ENCODE measurements at places on chromosomes 16 and 17.
A peak's percentile ranks its signal among the peaks of the same experiment; 100 is the strongest.

DNA sequence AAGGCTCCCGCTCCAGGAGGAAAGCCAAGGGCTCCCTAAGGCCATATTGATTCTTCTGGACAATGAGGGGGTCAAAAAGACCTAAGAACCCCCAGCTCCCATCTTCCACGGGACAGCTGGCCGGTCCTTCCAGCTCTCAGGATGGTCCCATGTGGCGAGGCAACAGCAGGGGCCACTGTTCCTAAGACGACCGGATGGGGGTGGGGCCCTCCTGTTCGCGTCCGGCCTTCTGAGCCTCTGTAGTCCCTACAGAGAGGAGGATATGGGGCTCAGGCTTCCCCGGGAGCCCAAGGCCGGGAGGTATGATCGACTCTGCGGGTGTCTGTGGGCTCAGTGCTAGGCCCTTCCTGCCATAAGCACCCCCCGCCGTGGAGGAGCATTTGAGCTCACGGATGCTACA lies 6.0 kb upstream of the DCXR start:
- no peak for DNase-seq

DNA sequence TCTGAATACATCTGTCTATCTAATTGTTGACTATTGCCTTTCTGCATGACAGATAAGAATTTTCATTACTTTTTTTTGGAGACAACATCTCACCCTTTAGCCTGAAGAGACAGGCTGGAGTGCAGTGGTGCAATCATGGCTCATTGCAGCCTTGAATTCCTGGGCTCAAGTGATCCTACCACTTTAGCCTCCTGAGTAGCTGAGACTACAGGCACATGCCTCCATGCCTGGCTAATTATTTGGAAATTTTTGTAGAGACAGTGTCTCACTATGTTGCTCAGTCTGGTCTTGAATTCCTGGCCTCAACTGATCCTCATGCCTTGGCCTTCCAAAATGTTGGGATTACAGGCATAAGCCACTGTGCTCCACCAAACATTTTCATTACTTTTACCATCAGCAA lies 99.8 kb upstream of the ELAC2 start:
- no peak for DNase-seq

DNA sequence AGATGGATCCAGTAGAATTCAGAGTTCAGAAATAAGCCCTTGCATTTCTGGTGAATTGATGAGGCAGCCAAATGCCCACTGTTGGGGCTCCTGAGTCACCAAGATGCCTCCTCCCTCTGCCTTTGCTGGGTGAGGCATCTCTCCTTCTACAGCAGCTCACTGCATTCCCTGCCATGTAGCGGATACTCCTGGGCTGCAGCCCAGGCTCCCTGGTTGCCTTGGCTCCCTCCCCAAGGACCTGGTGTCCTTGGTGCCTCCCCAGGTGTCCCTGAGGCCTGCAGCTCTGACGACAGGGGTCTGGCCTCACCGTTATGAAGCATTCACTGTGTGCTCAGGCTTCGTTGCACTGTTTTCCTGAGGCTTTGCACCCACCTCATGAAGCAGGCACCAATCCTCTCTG lies 7.7 kb downstream of the RAP1GAP2 start:
- DNase-seq = no peak

DNA sequence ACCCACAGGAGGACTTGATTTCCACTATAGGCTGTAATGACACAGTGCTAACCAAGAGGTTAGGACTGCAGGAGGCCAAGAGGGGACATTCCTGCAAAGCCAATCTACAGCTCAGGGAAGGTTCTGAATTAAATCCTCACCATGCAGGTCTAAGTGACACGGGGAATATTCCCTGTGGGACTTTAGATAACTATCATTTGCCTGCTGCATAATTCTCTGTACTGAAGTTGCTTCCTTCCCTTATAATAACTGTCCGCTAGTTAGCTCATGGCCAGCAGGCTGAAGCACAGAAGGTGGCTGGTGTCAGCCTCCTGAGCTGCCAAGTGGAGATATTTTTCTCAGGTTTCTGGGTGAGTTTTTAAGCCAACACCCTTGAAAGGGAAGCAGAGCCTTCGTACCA lies 74.6 kb upstream of the SOX9 start:
- DNase-seq = no peak

DNA sequence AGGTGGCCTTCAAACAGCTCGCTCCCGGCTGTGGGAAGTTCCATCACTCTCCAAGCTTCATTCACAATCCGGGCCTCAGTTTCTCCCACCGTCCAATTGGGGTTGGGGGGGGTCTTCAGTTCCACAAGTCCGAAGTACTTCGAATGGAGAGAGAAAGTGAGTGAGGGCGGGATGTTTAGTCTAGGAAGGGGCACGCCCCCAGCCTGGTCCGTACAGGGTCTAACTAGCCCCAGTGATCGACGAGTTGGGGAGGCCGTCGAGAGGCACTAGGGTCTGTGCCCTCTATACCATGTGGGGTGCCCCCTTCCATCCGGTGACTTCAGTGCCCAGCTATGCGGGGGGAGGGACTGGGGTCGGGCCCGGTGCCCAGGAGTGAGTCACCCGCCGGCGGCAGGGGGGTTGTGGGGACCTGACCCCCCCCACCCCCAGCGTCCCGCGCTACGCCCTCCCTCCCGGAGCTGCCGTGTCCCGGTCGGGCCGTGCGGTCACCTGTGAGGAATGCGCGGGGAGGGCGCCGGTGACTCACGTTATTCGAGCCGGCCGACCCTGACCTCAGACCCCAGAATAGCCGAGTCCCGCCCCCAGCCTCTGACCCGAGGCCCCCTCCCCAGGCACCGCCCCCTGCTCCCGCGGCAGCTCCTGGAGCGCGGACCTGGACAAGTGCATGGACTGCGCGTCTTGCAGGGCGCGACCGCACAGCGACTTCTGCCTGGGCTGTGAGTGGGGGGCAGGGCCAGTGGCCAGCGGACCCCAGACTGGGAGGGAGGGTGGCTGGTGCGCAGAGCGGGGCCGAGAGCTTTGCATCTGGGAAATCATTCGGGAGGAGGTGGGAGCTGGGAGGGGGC lies 658 bp downstream of the TNFRSF12A start:
- peak; percentile 75 for DNase-seq

- DNase-seq = no peak
Measured at GRCh38 chr17:30134551-30134950, 17.9 kb downstream of the NSRP1 start.

GRCh38 chr17:79001190-79002020 lies 8.2 kb downstream of the CANT1 start:
- no peak for DNase-seq

GRCh38 chr17:16927641-16928321 lies 44.1 kb downstream of the TNFRSF13B start:
- DNase-seq = no peak

DNA sequence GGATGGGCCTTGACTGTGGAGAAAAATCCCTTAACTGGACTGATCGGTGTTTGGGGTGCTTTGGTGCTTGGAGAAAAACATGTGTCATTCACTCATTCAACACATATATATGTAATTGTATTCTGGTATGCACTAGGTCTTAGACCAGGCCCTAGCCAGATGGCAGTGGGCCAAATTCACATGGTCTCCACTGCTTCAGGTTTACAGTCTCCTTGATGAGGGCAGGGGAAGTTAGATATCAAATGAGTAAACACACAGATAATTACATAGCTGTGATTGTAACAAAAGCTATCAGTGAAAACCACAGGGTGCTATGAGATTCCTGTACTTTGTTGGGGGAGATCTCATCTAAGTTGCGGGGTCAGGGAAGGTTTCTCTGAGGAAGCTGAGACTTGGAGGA lies 78.8 kb downstream of the WWP2 start:
- no peak for DNase-seq

- no peak for DNase-seq
Measured at GRCh38 chr16:11163761-11164261, 92.2 kb downstream of the SOCS1 start.

- no peak for DNase-seq
Measured at GRCh38 chr17:58176200-58176599, 9.4 kb downstream of the OR4D2 start.

DNA sequence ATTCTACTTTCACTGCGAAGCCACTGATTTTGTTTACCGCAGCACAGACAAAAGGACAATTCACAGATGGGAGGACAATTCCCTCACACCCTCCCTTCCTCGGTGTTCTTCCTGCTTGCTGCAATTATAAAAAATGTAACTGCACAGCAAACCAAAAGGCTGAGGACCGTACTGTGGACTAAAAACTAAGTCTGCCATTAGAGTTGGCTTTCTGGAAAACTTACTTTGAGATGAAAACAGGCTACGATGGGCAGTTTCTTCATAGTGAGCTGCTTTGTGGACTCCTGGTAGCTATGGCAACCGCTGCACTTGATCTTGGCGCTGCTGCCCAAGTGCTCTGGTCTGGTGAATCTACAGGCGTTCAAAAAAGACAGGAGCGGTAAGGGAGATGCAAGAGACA lies 35.2 kb downstream of the USP22 start:
- DNase-seq = no peak

DNA sequence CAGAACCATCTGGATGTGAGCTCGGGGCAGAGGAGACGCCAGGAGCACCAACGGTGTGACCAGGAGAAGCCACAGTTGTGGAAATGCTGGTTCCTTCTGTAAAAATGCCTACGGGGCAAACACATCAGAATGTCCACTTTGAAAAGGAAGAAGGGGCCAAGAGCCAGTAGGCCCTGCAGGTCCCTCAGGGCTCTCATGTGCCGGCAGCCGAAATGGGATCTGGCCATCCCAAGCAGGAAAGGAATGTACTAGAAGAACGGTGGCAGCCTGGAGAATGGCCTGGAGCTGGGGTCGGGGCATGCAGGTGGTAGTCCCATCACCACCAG lies 162.1 kb upstream of the PLCG2 start:
- no peak for DNase-seq

GRCh38 chr17:80012765-80013741 lies 22.6 kb downstream of the TBC1D16 start:
- no peak for DNase-seq

DNA sequence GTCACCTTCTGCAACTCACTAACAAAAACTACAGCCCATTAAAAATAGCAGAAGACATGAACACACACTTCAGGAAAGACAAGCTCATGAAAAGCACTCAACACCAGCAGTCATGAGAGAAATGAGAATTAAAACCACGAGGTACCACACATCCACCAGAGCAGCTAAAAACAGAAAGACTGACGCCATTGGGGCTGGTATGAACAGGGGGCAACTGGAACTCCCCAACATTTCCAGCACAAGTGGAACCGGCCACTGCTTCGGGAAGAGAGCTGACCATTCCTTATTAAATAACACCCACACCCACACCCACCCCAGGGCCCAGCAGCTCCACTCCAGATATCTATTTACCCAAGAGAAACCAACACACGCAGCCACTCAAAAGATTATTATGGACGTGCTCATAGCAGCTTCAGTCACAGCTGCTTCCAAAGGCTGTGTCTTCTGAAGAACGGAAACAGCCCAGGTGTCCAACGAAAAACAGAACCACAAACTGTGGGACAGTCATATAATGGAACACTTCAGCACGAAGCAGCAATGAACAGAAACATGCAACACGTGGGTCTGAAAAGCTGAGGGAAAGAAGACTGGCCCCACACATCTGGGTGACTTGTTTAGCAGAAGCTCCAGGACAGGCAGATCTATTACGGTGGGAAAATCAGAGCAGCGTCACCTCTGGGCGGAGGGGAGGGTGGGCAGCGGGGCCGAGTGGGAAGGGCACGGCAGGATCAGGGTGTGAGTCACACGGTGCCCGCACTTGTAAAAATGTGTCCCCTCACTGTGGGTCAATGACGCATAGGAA lies 41.1 kb downstream of the KLHDC4 start:
- no peak for DNase-seq

- DNase-seq = no peak
Measured at GRCh38 chr16:87229230-87230188, 87.7 kb downstream of the C16orf95 start.

DNA sequence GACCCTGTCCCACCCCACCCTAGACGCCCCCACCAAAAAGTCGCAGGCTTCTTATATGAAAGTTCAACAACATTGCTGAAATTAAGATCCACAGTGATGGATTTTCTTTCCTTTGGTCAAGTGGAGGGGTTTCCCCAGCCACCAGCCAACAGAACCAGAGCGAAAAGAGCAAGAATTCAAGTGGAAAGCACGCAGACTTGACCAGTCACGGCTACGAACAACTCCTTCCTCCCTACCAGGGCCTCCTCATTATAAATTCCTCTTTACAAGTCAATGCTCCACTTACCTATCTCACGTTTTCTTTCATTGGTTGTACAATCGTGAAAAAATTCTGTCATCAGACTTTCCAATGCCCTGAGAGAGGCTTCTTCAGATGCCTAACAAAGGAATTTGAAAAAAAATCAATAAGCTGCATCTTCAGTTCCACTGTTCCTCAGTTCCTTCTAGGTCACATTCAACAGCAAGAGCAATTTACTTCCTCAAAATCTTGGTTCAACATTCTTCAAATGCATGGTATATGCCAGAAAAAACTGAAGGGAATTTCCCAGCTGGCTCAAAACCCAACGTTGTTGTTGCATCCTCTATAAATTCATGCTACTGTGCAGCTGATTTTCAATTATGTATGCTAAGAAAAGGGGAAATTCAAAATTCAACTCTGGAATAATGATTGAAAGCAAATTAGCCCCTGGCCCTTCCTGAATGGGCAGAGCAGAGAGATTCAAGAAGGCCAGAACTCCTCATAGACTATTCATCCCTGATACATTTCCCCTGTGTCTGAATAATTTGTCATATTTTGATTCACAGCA lies 30.9 kb downstream of the XPO6 start:
- no peak for DNase-seq

DNA sequence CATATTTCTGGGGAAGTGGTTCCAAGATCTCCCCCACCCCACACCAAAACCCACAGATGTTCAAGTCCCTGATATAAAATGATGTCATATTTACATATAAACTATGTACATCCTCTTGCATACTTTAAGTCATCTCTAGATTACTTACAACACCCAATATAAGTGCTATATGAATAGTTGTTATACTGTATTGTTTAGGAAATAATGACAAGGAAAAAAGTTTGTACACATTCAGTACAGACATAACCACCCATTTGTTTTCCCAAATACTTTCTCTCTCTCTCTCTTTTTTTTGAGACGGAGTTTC lies 11.5 kb downstream of the CFDP1 start:
- no peak for DNase-seq

GRCh38 chr16:66653581-66654350 lies 42.8 kb downstream of the CMTM4 start:
- DNase-seq = no peak

GRCh38 chr17:8138374-8138671 lies 13.9 kb downstream of the PER1 start:
- DNase-seq = no peak

DNA sequence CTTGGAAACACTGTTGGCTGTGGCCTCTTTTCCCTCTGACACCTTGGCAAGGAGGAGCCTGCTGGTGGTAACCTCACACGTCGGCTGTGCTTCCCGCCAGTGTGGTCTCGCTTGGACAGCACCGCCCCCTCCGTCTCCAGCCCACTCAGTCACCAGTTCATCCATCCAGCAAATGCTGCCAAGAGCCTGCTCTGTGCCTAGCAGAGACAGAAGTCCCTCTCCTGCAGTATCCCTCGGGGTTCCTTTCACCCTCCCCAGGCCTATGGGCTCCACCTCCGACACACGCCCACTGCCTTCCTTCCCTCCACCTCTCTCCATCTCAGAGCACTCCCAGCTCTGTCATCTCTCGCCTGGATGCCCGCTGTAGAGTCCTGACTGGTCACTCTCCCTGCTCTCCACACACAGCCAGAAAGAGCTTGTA lies 12.3 kb downstream of the CACNG4 start:
- no peak for DNase-seq
